ENCODE measurements at places on chromosomes 7 and 10.

GRCh38 chr10:26448706-26449435, 10.7 kb downstream of the APBB1IP start:
- DNase-seq: peak; percentile 56

GRCh38 chr7:85521108-85521694, 334.3 kb upstream of the SEMA3D start:
- no peak for DNase-seq

GRCh38 chr10:25436431-25436830, 261.6 kb downstream of the GPR158 start:
- DNase-seq: no peak

DNA sequence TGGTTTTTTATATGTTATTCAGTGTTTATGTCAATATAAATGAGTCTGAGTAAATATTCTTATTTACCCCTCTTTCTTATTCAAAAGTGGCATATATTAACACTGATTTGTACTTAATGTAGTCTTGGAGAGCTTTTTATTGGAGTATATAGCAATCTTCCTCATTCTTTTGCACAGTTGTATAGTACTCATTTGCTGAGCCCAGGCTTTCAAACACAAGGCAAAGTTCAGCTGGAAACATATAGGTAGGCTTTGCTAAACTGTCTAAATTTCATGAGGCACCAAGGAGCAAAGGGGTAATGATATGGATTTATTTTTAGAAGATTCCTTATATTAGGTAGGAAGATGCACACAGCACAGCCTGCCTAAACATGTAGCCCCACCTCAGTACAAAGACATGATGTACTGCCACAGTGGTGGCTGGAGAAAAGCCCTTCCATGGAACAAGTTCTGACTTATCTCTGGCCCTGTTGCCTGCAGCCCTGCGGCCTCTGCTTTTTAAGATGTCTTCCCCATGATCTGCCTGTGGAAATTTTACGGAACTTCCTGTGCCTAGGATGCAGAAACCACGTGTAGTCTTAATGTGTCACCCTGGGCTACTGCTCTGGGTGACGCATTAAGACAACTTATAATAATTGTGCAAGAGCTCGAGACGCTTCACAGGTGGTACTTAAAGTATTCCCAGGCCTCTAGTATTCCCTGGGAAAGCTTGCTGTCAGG, 9.6 kb upstream of the PDCD4 start:
- DNase-seq: no peak

GRCh38 chr7:100380196-100380595, 6.9 kb downstream of the PILRA start:
- DNase-seq: no peak

GRCh38 chr7:37096341-37096740, 352.3 kb downstream of the ELMO1 start:
- no peak for DNase-seq

GRCh38 chr7:64541438-64542359, 21.2 kb downstream of the ZNF680 start:
- DNase-seq: no peak

- no peak for DNase-seq
These were observed 47.7 kb downstream of the ZCCHC24 start for GRCh38 chr10:79397575-79398303.

DNA sequence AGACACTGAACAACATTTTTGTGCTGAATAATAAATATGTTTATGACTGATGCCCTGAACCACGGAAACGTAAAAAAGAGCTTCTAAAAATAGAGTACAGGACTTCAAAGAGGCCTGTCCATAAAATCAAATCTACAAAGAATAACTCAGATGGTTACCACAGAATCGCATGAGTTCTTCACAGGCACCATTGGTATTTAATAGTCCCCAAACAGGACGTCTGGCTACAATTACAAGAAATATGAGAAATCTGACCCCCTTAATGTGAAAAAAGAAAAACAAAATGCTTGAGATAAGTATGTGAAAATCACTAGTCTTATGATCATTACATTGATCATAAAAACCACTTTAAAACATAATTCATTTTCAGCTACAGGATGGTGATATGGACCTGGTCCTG, 20.8 kb downstream of the CYTH3 start:
- DNase-seq: no peak

GRCh38 chr7:37141742-37142141, 306.9 kb downstream of the ELMO1 start:
- DNase-seq: no peak

DNA sequence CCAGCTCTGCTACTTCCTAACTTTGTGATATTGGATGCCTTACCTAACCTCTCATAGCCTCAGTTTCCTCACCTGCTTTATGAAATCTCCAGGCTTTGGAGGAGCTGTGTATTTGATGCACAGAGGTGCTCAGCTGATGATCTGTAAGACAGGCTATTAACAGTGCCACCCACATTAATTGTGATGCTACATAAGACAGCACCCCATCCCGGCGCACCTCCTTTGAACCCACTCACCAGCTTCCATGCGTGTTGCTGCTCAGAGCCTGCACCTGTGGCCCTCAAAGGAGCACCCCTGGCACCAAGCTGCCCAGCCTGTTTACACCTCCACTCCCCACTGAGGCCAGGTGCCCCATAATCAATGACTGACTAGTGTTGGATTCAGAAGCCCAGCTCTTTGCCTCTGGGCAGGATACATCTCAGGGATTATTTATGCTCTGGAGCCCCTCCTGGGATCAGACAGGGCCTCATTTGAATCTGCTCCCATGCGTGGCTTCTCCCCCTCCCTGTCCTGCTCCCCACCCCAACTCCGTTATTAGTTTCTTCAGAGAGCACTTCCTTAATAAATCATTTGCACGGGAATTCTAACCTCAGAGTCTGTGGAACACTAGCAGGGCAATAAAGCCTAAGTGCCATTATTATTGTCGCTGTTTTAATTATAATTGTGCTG, 87.7 kb downstream of the GFRA1 start:
- no peak for DNase-seq

DNA sequence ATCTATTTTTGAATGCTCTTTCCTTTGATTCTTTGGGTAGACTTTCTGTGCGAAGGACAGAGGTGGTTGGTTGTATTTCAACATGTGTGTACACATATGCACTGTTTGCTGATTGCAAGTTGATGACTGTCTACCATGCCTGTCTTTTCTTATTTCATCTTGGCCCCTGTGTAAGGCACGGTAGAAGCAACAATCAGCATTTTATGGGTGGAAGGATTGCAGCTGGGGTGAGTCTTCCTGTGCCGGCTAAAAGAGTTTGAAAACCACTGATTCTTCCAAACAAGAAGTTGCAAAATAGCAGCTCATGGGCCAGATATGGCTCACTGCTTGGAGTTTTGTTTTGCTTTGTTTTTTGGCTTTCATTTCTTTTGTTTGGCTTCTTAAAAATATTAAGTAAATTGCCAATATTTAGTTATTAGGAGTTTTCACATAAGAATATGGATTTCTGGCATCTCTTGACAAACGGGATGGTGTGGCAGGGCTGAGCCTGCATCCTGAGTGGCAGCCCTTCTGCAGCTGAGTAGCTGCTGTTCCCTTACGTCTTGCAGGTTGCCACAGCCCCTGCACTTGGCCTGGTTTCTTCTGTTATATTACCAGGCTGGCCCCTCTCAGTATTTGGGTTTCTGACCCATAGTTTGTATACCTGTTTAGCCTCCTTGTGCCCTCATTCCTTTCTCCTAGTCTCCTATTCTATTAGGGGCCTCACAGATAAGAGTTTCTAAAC, 7.2 kb downstream of the ZNF862 start:
- no peak for DNase-seq

DNA sequence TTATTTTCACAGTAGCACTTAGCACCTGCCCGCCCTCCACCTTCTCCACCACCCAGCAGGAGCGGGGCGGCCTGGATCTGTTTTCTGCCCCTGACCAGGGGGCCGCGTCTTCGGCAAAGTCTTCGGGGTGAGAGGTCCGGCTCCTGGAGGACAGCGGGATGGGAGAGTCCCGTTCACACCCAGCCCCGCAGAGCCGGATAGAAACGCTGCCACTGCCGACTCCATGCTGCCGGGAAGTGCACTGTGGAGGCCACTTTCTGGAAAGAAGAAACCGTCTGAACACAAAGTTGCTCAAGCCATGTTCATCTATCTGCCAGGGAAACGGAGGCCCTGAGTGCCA, 14.5 kb upstream of the ZNF273 start:
- no peak for DNase-seq

GRCh38 chr7:116271161-116271913, 61.0 kb downstream of the TES start:
- DNase-seq: no peak

DNA sequence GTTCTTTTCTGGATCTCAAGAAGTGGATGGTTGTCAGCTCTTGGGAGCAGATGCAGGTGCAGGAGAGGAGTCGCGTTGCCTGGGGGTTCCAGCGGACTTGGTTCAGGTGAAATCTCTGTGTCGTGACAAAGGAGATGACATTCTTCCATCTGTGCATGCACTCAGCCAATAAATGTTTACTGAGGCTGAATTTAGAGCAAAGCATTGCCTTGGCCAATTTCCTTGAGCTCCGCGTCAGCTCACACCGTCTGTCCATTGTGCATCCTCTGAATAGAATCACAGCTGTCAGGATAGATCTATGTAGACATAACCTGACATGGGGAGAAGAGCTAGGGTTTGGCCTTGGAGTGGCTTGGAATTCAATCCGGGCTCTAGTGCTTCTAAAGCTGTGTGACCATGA, 343.7 kb downstream of the GLRX3 start:
- DNase-seq: no peak

DNA sequence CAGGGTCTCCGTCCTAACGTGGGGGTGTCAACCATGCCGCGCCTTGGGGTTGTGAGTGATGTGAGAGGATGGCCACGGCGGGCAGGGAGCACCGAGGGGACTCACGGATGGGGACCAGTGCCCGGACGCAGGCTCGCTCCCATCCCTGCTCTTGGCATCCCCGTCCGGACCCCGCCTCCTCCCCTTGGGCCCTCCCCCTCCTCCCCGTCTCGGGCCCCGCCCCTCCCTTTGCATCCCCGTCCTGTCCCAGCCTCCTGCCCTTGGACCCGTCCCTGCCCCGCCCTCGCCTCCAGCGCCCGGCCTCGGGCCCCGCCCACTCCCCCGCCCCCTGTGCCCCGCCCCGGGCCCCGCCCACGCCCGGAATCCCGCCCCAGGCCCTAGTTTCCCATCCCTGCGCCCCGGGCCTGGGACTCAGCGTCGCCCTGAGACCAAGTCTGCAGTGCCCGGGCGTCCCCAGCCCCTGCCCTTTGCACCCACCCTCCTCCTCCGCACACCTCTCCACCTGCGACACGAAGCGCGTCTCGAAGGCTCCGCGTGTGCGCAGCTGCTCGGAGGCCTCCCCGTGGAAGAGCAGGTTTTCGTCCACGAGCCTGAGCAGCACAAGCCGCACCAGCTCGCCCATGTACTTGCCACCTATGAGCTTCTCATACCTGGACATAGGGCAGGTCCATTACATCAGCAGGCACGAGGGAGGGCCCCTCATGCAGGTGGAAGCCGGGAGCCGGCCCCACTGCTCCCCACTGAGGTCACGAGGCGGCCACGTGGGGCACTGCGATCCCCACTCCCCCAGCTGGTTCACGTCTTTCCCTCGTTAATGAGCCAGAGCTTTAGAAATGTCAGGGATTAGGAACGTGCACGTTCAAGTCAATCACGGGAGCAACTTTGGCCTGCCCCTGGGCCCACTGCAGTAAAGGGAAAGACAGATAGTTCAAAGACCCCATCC, 5.1 kb upstream of the MYL7 start:
- peak; percentile 59 for DNase-seq

- DNase-seq: no peak
These were observed 1061.1 kb upstream of the GHITM start for GRCh38 chr10:83078160-83078559.

- DNase-seq: peak; percentile 47
These were observed 635 bp downstream of the NUP205 start for GRCh38 chr7:135558337-135558767.

DNA sequence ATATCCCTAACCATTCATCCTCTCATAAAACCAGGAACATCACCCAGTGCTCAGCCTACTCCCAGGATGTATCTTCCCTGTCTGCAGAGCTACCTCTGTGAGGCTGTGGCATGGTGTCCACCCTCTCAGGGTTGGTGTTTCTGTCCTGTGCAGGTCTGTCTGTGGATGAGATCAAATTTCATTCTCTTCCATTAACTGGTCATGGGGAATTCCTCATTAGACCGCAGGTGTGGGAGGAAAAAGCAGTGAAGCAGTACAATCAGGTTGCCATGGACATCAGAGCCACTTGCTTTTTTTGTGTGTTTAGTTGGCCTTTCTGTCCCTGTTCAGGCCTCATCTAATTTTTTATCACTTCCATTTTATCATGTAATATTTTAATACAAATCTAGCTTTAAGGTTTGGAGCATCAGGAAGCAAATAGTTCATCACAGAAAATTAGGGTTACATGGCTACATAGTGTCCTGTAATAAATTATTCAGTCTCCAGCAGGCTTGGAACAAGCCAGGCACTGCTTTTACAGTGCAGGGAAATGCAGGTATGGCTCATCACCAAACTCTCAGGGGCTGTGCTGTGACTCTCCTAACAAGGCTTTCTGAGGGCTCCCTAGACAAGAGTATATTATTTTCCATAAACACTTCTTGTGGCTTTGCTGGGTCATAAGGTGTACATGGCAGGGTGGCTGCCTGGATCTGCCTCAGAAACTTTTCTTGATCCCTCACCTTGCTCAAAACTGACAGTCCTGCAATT, 594.9 kb upstream of the IGFBP3 start:
- no peak for DNase-seq

DNA sequence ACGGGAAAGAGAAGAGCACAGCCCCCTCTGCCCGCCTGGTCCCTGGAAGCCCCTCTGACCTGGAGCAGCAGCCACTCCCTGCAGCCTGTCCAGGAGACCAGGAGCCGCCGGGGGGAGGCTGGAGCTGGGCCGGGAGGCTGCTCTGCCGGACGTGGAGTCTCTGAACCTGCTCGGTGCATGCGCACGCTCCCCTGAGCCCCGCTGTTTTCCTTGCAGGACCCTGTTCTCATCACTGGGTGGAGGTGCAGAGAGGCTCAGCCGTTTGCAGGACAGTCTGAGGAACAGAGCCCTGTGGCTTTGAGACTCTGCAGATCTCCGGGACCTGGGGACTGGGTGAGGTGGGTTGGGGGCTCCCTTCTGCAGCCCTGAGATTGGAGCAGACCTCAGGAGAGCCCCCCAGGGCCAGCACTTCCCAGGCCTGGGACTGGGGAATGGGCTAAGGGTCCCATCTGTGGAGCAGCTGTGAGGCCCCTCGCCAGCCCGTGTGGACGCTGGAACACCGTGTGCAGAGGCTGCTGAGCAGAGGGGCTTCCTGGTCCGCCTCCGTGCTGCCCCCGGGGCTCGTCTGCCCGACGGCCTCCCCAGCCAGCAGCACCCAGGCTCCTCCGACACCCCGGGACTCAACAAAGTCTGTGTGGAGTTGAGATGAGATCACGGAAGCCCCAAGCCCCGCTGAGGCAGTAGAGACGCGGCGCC, 48.5 kb upstream of the ADGRA1 start:
- no peak for DNase-seq

GRCh38 chr7:44291733-44292419, 33.5 kb downstream of the CAMK2B start:
- no peak for DNase-seq

GRCh38 chr7:41975849-41976248, 261.2 kb downstream of the GLI3 start:
- DNase-seq: no peak

All from CD4-positive, alpha-beta T cell (primary cell).